Right kidney (tissue), 9 donors: ENCODE measurements at places on chromosomes 7 and 10.

DNA sequence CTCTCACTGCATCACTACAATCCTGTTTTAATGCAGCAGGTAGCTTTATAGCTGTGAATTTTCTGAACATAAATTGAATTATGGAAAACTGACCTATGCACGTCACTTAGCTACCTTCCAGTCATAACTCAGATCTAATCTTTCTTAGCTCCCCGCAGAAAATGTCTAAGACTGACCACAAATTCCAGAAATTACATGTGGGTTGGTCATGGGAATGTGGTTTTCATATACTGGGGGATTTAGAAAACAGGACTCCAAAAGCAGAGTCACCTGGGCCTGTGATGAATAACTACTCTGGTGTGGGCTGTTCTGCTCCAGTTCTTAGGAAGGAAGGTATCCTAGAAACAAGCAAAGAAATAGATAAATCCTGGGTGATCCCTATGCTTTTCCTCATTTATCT is 178.4 kb upstream of the LRRTM3 start:
- no peak for DNase-seq

- DNase-seq, result no peak
Observed at GRCh38 chr10:101152316-101152715, 21.2 kb downstream of the TLX1 start.

- DNase-seq, result no peak
Observed at GRCh38 chr7:95794917-95795515, 22.7 kb downstream of the DYNC1I1 start.

DNA sequence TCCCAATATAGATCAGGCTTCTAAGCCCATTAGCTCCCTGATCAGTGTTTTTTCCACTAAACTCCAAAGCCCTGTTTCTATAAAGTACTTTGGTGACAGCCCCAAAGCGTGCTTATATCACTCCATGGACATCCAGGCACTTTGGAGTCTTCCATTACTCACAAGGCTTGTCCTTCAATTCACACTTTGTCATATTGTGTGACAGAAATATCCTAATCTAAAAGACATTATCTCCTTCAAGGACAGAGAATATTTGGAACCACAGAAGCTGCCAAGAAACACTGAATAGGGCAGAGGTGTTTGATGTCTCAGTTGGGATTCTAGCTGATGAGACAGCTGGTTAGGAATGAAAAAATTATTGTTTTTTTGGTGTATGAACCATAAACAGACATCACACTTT is 18.4 kb downstream of the CYP2C19 start:
- no peak for DNase-seq

- DNase-seq, result no peak
Observed at GRCh38 chr7:144738708-144739314, 97.0 kb downstream of the TPK1 start.

- DNase-seq, result peak; percentile 55
Observed at GRCh38 chr10:60139798-60140566, 233.6 kb upstream of the CCDC6 start.

GRCh38 chr10:115321360-115321759 is 228.2 kb downstream of the ATRNL1 start:
- no peak for DNase-seq

- DNase-seq, result no peak
Observed at GRCh38 chr10:31975157-31975765, 46.6 kb upstream of the ARHGAP12 start.

DNA sequence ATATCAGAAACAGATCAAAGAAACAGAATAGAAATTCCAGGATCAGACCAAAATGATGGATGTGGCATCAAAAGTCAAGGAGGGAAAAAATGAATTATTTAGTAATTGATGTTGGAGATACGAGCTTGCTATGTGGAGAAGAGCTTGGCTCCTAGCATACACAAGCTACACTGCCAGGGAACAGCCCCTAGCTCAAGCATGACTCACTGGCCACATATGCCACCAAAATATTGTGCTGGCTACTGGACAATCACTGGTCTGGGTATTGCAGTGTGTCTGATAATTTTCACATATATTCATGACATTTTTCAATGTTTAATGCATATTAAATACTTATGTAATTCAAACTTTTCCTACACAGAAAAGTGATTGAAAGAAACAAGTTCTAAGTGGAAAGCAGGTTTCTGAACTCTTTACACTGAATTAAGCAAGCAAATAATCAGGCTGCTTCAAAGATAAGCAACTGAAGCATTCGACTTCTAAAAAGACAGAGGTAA is 59.3 kb downstream of the OAT start:
- no peak for DNase-seq

DNA sequence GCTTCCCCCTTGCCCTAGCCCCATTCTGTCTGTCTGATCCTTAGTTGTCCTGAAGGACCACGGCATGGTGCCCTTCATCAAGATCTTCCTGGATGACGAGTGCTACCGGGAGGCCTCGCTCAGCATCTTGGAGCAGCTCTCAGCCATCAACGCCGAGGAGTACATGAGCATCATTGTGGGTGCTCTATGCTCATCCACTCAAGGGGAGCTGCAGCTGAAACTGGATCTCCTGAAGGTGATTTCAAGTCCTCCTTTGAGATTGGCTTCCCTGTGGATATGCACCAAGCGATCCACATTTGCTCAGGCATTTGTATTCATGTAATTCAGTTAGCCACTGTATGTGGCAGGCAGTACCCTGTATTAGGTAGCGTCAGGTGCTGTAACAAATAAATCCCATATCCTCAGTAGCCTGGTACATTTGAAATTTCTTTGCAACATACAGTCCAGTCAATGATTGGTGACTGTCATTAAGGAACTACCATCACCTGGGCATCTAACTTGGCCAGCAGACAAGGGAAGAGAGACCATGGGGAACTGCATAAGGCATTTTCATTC is 51.2 kb downstream of the WDFY4 start:
- no peak for DNase-seq

DNA sequence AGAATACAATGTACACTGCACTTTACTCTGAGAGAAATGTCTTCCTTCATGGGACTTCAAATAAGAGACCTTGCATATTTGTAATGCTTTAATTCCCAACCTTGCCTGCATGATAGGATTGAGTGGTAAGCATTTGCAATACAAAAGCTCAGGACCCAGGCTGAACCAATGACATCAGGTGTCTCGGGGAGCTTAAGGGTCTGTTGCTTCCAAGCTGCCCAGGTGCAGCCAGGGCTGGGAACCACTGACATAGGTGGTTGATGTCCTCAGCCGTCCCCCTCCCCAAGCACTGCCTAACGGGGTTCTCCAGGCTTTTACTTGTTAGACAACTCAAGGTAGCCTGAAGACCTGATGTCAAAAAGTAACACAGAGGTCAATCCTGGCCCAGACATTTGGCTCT is 29.1 kb downstream of the FIGNL1 start:
- DNase-seq, result no peak

DNA sequence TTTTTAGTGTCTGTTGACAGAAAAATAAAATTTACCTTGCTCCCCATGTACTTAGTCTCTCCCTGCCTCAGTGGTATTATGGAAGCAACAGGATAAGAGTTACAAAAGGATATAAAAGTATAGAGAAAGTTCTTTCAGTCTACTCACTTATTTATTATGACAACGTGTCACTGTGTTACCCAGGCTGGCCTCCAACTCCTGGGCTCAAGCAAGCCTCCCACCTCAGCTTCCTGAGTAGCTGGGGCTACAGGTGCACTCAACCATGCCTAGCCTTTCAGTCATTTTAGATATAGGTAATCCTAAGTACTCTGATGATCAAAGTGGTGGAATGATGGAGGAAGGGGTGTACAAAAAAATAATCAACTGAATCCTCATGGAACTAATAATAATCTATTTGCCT is 215.2 kb upstream of the MKLN1 start:
- no peak for DNase-seq

DNA sequence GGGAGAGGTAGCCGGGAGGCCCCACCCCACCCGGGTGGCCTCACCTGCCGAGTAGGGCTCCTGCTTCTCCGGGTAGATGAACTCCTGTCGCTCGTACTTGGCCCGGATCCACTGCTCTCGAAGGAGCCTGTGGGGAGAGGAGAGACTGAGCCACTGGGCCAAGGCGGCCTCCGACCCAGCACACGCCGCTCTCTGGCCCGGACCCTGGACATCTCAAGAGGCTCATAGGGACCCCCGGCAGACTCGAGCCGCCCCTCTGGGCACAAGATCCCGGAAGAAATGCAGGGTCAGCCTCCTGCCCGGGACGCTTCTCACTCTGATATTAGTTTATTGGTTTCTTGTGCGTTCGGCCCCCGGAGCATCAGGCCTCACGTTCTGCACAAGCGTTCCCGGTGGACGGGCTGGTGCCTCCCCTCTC is 34.5 kb downstream of the ADAP1 start:
- no peak for DNase-seq

DNA sequence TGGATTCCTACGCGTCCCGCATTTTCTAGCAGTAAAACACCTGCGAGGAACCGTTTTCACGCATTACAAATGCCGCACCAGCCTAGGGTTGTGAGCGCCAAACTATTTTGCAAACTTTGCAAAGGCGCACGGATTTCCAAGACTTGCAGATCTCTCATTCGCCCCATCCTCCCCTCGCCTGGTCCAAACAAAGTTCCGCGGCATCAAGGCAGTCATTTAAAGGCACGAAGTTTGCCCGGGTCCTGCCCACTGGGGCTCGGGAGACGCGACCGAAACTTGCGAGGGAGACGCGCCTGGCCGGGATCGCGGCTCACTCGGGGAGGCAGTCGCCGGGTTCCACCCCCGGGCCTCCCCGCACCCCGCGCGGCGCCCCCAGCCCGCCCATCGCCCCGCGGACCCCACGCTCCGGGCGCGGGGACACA is 613 bp downstream of the USP6NL start:
- peak; percentile 70 for DNase-seq

DNA sequence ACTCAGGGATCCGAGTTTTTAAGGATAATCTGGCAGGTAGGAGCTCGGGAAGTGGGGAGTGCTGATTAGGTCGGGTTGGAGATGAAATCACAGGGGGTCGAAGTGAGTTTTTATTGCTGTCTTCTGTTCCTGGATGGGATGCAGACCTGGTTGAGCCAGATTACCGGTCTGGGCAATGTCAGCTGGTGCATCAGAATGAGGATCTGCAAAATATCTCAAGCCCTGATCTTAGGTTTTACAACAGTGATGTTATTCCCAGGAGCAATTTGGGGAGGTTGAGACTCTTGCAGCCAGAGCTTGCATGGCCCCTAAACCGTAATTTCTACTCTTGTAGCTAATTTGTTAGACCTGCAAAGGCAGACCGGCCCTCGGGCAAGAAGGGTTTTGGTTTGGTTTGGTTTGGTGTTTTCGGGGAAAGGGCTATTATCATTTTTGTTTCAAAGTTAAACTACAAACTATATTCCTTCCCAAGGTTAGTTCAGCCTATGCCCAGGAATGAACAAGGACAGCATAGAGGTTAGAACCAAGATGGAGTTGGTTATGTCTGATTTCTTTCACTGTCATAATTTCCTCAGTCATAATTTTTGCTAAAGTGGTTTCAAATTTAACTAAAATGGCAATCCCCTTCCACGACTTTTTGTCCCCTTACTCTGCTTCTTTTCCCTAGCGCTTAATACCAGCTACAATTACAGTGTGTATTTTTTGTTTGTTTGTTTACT is 20.6 kb upstream of the PIK3CG start:
- DNase-seq, result no peak

GRCh38 chr7:38462819-38463218 is 168.4 kb downstream of the AMPH start:
- DNase-seq, result no peak

- no peak for DNase-seq
Observed at GRCh38 chr7:44754802-44755697, 6.4 kb downstream of the ZMIZ2 start.

GRCh38 chr10:50226610-50227009 is 24.7 kb downstream of the ASAH2 start:
- no peak for DNase-seq

DNA sequence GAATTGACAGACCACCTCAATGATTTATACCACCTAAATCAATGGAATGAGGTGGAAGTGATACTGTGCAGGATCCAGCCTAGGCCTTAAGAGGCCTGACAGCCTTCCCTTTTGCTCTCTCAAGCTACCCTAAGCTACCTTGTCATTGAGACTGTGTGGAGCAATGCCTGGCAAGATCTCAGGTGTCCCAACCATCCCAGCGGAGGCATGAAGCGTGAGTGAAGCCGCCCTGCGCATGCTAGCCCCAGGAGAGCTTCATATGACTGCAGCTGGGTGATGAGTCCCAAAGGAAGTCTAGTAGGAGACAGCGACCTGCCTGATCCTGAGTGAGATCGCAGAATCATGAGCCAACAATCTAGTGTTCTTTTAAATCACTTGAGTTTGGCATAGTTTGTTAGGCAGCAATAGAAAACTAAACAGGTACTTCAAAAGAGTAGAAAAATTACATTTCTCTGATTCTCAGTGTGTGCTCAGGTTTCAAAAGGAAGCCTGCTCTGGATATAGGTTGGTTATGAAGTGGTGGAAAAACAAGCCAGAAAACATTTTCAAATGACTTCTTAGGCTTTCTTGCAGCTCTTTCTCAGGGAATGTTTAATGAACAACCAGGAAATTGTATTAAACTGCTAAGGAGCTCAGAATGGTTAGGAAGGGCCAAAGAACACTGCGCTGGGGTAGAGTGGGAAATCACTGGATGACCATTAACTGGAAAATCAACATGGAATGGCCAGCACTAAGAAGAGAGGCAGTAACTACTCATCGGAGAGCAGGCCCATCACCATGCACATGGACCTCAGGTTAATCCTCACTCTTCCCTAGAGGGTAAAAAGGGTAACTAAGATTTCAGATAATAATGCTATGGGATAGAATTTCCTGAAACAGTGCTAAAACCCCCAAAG is 535.2 kb downstream of the PHTF2 start:
- DNase-seq, result no peak

GRCh38 chr7:78472519-78472918 is 673.9 kb downstream of the PHTF2 start:
- no peak for DNase-seq

DNA sequence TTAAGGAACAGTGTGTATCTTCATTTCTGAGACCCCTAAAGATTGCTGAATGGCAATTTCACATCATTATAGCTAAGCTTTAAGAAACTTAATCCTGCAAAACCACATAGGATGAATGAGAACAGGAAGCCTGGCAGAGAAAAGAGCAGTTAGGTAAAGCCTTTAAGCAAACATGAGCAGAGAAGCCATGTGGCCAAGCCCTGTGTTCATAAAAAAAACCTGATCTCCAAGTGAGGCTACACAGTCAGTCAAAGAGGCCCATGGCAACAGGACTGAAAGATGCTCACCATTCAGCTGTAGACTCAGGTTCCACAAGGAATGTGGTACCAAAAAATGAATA is 9.3 kb downstream of the LIPA start:
- no peak for DNase-seq

DNA sequence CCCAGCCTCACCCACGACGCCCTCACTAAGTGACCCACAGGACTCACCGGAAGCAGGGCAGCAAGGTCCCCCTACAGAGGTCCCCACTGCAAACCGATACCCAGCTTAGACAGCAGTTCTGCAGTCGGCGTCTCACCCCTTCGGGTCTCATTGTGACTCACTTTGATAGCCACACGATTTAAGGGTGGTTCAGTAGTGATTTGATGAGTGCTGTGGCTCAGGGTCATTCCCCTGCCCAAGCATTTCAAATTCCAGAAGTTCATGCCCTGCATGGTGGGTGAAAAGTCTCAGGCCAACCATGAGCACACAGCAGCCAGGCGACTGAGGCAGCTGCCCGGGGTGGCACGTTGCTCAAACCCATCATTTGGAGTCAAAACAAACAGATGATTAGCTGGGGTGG is 93.2 kb downstream of the EGFR start:
- DNase-seq, result no peak

GRCh38 chr10:89332123-89332633 is 4.4 kb downstream of the IFIT3 start:
- peak; percentile 42 for DNase-seq
